Heart left ventricle (tissue), 16 donors: ENCODE measurements at places on chromosomes 1 and 21.

DNA sequence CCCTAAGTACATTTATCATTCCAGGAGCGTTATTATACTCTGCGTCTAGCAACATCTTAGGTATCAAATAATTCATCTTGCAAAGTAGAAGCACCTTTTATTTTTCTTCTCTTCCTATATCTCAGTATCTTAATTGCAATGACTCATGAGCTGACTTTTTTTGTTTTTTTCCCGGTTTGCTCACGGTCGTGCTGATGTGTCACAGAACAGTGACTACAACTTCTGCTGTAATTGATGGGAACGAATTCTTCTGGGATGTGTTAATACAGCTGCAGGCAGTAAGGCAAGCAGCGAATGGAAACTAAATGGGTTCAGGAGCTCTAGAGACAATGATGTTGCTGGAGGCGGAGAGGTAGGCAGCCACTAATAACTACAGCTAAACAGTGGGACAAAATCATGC lies 89.8 kb upstream of the TMPRSS15 start:
- no peaks in the 10 kb centered on the region for H3K36me3 ChIP-seq
- no peaks in the 10 kb centered on the region for H3K4me1 ChIP-seq
- DNase-seq, result no peak
- H3K4me3 ChIP-seq, result no peak overlapping the region

GRCh38 chr1:213154056-213154685 lies 103.1 kb downstream of the RPS6KC1 start:
- no peak for DNase-seq
- no peak overlapping the region for H3K27ac ChIP-seq
- H3K4me3 ChIP-seq, result no peak overlapping the region
- H3K36me3 ChIP-seq, result no peaks in the 10 kb centered on the region
- H3K4me1 ChIP-seq, result peaks cover 11% of the 10 kb centered on the region

DNA sequence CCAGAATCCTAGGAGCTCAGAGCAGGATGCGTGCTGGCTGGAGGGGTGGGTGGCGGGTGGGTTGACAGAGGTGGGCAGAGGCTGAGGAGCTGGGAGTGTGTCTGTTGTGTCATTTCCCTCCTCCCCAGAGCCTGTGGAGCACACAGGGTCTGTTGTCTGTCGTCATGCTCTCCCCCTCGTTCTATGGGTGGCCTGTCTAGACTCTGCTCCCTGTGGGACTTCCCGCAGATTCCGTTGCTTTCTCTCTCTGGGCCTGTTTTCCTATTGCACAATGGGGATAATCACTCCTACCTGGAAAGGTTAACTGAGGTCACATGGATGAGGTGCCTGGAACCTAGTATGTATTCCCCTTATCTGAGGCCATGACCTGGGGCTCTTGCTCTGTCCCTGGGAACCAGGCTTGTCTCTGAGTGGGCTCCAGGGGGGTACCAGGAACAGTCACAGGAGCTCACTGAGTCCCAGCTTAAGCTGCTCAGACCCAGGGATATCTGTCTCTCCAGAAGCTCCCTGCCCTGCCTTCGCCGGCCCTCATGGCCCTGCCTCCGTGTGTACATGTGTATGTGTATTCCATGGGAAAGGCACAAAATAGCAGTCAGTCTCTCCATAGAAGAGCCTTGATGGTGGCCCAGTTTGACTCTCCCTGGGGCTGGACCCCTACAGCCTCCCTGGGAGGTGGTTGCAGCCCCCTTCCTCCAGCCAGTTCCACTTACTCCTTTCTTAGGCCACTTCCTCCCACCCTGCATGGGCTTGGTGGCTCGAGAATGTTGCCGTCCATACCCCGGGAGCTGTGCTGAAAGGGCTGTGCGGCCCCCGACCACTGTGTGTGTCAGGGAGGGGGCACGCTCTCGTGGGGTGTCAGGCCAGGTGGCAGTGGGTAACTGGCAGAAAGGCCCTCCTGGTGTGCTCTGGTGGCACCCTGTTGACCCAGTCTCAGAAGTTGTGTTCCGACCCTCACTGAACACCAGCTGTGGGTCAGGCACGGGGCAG lies 17.9 kb downstream of the PTPRF start:
- H3K36me3 ChIP-seq, result no peaks in the 10 kb centered on the region
- DNase-seq, result no peak
- no peak overlapping the region for H3K27ac ChIP-seq
- no peak overlapping the region for H3K4me3 ChIP-seq

DNA sequence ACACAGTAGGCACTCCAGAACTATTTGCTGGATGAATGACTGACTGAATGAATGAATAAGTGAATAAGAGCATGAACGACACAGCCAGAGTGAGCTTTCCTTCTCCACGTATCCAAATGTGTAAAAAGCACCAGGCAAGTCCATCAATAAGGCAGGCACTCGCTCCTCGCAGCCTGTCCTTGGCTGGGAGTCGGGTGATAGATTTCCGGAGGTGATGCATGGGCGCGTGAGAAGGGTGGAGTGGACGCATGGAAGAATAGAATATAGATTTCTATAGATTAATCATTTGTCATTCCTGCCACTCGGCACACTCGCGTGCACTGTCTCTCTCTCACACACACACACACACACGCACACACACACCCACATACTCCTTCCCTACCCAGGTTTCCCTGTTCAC lies 164.3 kb upstream of the ZC3H12A start:
- H3K27ac ChIP-seq, result no peak overlapping the region
- H3K4me3 ChIP-seq, result no peak overlapping the region
- H3K4me1 ChIP-seq, result no peaks in the 10 kb centered on the region
- DNase-seq, result no peak

DNA sequence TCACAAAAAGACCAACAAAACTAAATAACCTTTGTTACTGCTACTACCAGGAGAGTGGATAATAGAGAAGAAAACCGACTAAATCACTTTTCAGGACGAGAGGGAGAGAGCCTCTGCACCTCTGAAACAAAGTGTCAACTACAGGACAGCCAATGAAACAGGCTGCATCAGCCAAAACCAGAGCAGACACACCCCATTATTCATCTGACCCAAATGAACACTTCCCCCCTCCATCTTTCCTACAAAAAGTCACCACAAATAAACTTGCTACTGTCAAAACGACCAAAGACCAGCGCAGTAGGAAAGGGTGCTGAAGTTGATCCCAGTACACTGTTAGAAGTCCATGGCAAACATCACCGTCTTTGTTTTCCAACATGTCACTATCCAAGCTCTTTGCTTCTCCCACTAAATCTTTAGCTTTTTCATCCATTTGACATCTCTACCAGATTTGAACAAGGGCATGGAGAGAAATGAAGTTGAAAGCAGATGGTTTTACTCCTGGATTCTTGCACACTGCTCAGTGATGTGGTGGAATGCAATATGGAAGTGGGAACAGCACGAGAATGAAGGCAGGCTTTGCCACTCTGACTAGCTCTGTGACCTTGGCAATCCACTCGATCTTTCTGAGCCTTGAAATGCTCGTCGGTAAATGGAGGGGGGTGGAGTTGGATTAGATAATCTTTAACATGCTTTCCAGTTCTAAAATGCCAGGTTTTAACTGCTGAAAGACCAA lies 20.5 kb downstream of the DSTYK start:
- H3K27ac ChIP-seq, result no peak overlapping the region
- peaks cover 24% of the 10 kb centered on the region for H3K4me1 ChIP-seq
- no peaks in the 10 kb centered on the region for H3K27me3 ChIP-seq
- no peaks in the 10 kb centered on the region for H3K36me3 ChIP-seq
- no peak overlapping the region for H3K4me3 ChIP-seq

GRCh38 chr1:185574139-185574875 lies 159.9 kb upstream of the HMCN1 start:
- no peak overlapping the region for H3K4me3 ChIP-seq
- H3K27me3 ChIP-seq, result no peaks in the 10 kb centered on the region
- no peak overlapping the region for H3K27ac ChIP-seq

DNA sequence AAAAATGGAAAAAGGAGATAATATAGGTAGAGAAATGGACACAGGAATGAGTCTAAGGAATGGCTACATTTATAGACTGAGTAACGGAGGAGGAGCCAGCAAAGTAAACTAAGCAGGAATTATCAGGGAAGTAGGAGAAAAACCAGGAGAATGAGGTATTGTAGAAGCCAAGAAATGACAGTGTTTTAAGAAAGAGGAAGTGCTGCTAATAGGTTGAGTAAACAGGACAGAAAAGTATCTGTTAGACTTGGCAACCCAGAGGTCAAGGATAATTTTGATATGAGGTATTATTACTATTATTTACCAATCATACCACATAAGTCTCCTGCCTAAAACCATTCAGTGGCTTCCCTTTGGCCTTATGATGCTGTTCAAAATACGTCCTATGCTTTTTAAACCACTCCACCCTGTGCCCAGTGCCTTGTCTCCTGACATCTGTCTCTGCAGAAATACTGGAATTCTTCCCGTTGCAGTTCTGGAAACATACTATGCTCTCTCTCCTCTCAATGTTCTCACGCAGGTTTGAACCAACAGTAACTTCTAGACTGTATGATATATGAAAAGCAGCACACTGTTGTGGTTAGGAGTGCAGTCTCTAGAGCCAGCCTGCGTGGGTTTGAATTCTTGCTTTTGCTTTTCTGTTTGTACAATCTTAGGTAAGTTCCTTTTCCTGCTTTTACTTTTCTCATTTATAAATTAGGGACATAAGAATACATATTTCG lies 24.6 kb upstream of the NEK7 start:
- no peak overlapping the region for H3K27ac ChIP-seq
- no peaks in the 10 kb centered on the region for H3K36me3 ChIP-seq
- H3K27me3 ChIP-seq, result no peaks in the 10 kb centered on the region
- no peak for DNase-seq

GRCh38 chr1:114263343-114263742 lies 109.7 kb upstream of the SYT6 start:
- no peak overlapping the region for H3K4me3 ChIP-seq
- no peaks in the 10 kb centered on the region for H3K27me3 ChIP-seq
- H3K36me3 ChIP-seq, result no peaks in the 10 kb centered on the region

GRCh38 chr1:29511436-29511835 lies 275.1 kb downstream of the PTPRU start:
- DNase-seq, result no peak
- no peaks in the 10 kb centered on the region for H3K4me1 ChIP-seq
- no peaks in the 10 kb centered on the region for H3K27me3 ChIP-seq
- no peaks in the 10 kb centered on the region for H3K36me3 ChIP-seq
- H3K27ac ChIP-seq, result no peak overlapping the region

DNA sequence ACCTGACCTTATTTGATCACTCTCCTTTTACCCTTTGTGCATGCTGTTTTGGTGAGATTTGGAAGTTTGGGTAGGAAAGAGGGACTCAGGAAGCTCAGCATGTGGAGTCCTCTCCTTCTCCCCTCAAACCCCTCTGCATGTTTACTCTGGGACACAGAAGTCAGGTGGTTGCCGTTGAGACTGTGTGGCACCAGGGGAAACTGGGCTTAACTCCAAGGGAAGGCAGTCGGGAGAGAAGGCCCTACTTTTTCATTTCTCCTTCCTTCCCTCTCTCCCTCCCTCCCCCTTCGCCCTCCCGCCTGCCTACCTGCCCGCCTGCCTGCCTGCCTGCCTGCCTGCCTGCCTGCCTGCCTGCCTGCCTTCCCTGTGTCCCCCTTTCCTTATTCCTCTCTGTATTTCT lies 34.8 kb upstream of the TTC22 start:
- no peak for DNase-seq
- H3K27me3 ChIP-seq, result no peaks in the 10 kb centered on the region
- H3K4me3 ChIP-seq, result no peak overlapping the region
- no peaks in the 10 kb centered on the region for H3K4me1 ChIP-seq
- H3K27ac ChIP-seq, result no peak overlapping the region
- H3K36me3 ChIP-seq, result no peaks in the 10 kb centered on the region

DNA sequence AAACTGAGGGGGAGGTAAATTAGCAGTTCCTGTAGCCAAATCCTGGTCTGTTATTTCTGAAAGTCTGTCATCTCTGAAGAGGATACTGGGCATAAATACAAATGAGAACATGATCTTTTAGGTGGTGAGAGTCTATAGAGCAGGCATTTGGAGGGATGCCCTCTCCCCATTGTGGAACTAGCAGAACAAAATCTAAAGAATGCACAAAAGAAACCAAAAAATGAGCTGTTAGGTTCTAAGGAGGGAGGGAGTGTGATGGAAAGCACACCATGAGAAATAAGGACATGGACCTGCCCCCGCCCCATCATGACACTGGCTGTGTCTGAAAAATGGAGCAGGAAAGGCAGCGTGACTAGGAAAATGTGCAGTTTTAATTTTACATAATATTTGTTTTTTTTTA lies 262.0 kb downstream of the KIF26B start:
- no peak overlapping the region for H3K4me3 ChIP-seq
- no peak for DNase-seq
- H3K4me1 ChIP-seq, result no peaks in the 10 kb centered on the region
- no peaks in the 10 kb centered on the region for H3K27me3 ChIP-seq
- no peak overlapping the region for H3K27ac ChIP-seq

- no peaks in the 10 kb centered on the region for H3K4me1 ChIP-seq
- no peak overlapping the region for H3K4me3 ChIP-seq
- H3K27ac ChIP-seq, result no peak overlapping the region
- H3K36me3 ChIP-seq, result no peaks in the 10 kb centered on the region
Measured at GRCh38 chr1:63274979-63275378, 47.4 kb upstream of the FOXD3 start.

GRCh38 chr1:183100361-183100974 lies 77.2 kb downstream of the LAMC1 start:
- no peaks in the 10 kb centered on the region for H3K36me3 ChIP-seq
- no peak overlapping the region for H3K4me3 ChIP-seq
- no peaks in the 10 kb centered on the region for H3K27me3 ChIP-seq
- H3K4me1 ChIP-seq, result peaks cover 76% of the 10 kb centered on the region

DNA sequence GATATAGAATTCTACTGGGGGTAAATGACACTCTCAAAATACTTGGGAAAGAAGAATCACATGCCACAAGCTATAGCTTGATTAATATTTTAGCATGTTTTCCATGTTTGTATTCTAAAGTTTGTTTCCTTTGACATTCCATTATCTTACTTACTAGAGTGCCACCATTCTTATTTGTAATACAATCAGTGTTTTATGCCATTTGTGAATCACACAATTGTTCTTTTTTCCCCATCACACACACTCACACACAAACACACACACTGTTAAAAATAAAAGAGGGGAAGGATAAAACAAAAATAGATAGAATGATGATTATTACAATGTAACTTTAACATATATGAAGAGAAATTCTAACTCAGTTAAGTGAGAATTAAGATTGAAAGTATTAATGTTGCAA lies 16.0 kb upstream of the TEKT2 start:
- H3K27ac ChIP-seq, result no peak overlapping the region
- H3K36me3 ChIP-seq, result no peaks in the 10 kb centered on the region
- no peak for DNase-seq
- no peaks in the 10 kb centered on the region for H3K27me3 ChIP-seq
- H3K4me3 ChIP-seq, result no peak overlapping the region

- H3K27me3 ChIP-seq, result no peaks in the 10 kb centered on the region
- no peaks in the 10 kb centered on the region for H3K4me1 ChIP-seq
- no peaks in the 10 kb centered on the region for H3K36me3 ChIP-seq
- H3K27ac ChIP-seq, result no peak overlapping the region
- H3K4me3 ChIP-seq, result no peak overlapping the region
Measured at GRCh38 chr21:45006536-45007095, 66.8 kb downstream of the SLX9 start.
